Effector memory CD4-positive, alpha-beta T cell (primary cell): ENCODE measurements at places on chromosomes 11 and 22.
A peak's percentile ranks its signal among the peaks of the same experiment; 100 is the strongest.

DNA sequence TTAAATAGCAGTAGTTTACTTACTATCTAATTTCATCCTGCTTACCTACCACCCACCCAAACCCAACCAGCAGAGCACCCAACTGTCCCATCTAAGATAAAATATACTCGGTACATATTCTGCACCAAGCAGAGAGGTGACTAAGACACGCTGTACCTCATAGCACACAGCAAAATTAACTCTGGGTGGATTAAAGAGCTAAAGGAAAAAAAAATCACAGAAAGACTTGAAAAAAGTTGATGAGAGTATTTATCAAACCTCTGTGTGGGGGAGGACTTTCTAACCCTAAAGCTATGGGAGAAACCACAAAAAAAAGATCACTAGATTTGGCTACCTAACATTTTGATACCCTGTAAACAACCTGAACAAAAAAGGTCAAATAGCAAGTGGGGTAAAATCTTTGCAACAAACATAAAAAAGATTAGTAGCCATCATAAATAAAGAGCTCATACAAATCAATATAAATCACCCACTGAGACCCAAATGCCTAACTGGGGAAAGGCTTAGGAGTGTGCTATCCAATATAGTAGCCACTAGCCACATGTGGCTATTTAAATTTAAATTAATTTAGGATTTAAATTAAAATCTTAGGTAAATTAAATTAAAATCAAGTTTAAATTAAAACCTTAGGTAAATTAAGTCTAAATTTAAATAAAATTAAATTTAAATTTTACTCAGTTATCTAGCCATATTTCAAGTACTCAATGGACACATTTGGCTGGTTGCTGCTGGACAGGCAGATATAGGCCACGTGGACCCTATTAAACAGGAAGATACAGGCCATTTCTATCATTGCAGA lies 25.6 kb upstream of the CD5 start:
- H3K4me1 ChIP-seq = peaks cover 53% of the 10 kb centered on the region
- H3K27ac ChIP-seq = peak overlapping the region; percentile 52
- H3K36me3 ChIP-seq = no peaks in the 10 kb centered on the region
- DNase-seq = no peak

DNA sequence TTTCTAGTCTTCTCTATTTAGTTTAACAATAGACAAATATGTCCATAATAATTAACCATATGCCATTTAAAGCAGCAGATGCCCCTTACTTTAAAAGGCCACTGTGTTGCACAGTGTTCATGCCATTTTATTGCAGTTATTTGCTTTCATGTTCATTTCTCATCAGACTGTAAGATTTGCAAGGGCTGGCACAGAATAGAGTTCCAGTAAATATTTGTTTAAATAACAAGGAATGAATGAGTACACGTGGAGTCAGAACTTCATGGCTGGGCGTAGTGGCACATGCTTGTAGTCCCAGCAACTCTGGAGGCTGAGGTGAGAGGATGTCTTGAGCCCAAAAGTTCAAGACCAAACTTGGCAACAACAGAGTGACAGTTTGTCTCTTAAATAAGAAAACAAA lies 1228.6 kb downstream of the LRRC4C start:
- DNase-seq = no peak
- no peak overlapping the region for H3K4me3 ChIP-seq
- no peak overlapping the region for H3K27ac ChIP-seq
- no peaks in the 10 kb centered on the region for H3K27me3 ChIP-seq
- no peaks in the 10 kb centered on the region for H3K36me3 ChIP-seq
- no peaks in the 10 kb centered on the region for H3K4me1 ChIP-seq

DNA sequence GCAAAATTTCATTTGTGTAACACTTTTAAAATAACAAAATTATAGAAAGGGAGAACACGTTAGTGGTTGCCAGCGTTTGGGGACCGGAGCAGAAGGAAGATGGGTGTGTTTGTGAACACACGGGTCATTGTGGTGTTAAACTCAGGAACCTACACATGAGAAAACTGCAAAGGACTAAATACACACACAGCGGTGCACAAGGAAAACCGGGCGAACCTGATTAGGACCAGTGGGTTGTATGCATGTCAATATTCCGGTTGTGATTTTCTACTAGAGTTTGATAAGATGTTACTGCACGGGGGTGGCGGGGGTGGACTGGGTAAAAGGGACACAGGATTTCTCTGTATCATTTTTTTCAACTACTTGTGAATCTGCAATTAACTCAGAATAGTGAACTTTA lies 351.2 kb downstream of the OPCML start:
- H3K27me3 ChIP-seq = no peaks in the 10 kb centered on the region
- no peak overlapping the region for H3K27ac ChIP-seq
- H3K36me3 ChIP-seq = no peaks in the 10 kb centered on the region
- DNase-seq = no peak
- no peak overlapping the region for H3K4me3 ChIP-seq
- H3K4me1 ChIP-seq = no peaks in the 10 kb centered on the region

DNA sequence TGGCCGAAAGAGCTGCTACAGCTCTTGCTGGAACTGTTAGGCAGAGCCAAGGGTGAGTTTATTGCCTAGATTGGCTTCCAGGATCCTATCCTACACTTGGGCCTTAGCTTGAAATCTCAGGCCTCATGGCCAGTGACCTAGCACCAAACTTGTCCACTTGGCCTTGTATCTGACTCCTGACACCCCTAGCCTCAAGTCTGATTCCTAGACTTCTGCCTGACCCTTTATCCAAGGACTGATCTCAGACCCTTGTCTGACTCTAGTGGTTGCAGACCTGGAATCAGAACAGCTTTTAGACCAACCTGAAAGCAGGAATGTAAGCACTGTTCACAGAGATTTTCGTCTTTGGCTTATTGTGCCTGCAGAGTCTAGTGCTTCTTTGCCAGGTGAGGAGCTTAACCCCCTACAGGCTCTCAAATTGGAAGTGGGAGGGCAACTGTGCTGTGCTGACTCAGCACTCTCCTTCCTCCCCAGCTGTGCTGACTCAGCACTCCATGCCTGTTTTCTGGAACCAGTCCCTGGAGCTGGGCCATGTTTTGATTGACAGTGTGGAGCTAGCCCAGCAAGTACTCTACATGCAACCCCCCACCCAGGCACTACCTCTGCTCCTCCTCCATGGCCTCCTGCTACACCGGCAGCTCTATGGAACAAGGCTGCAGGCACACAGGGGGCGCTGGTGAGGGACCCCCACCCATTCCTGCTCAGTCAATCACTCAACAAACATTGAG lies 35.1 kb downstream of the RRP8 start:
- H3K4me3 ChIP-seq = no peak overlapping the region

- H3K36me3 ChIP-seq = no peaks in the 10 kb centered on the region
- H3K27ac ChIP-seq = no peak overlapping the region
- H3K27me3 ChIP-seq = no peaks in the 10 kb centered on the region
- H3K4me3 ChIP-seq = no peak overlapping the region
- H3K4me1 ChIP-seq = no peaks in the 10 kb centered on the region
Observed at GRCh38 chr11:71068963-71069362, 183.4 kb downstream of the SHANK2 start.

DNA sequence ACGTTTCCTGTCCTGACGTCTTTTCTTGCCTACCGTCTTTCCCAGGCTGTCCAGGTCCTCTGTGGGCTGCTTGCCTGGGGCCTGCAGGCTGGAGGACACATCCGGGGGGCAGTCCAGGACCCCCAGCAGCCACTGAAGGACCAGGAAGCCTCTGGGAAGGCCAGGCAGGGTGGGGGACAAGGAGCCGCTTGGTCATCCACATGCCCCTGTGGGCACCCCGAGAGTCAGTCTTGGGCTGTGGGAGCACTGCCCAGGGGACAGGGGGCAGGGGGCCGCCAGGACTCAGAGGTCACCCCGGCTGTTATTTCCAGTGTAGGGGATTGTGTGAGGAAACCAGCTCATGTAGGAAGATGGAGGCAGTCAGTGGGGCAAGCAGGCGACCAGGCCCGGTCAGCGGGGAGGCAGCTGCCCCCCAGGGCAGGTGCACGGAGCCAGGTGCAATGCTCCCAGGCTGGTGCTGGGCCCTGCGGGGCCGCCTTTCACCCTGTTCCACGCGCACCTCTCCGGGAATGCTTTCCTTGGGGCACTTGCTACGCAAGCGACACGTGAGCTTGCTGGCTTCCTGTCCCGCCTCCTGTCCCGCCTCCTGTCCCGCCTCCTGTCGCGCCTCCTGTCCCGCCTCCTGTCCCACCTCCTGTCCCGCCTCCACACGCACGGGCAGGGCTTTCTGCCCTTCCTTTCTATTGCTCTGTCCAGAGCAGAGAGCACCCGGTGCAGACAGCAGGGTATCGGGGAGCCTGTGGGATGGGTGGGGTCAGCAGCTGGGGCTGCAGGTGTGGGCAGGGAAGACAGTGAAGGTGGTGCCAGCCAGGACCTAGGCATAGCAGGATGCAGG lies 39.5 kb downstream of the MUC5B start:
- H3K4me1 ChIP-seq = peaks cover 14% of the 10 kb centered on the region
- peak; percentile 68 for DNase-seq
- peak overlapping the region; percentile 68 for H3K4me3 ChIP-seq
- H3K27ac ChIP-seq = peak overlapping the region; percentile 66

DNA sequence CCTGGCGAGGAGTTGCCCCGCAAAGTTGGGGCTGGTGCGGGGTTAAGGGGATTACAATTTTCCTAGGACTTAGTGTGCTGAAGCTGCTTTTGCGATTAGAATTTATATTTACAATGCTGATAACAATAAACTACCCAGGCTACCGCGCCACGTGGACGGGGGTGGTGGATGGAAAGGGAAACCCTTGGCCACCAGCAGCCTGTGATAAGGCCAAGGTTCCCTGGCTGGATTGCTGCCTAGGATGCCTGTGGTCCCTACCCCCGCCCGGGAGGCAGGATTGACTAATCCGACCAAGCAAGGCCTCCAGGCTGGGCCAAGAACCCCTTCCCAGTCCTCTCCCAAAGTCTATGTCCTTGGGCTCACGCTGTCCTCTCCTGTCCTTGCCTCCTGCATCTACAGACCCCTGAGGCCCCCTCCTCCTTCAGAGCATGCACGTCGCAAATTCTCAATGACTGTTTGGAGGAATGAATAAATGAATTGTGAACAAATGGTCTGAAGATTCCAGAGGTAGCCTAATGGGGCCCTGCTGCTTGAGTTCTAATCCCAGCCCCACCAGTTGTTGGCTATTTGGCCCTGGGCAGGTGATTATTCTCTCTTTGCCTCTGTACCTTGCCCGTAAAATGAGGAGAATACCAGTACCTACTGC lies 7.6 kb upstream of the CHKA start:
- no peak for DNase-seq
- no peaks in the 10 kb centered on the region for H3K36me3 ChIP-seq
- no peaks in the 10 kb centered on the region for H3K4me1 ChIP-seq
- H3K4me3 ChIP-seq = no peak overlapping the region
- H3K27me3 ChIP-seq = peaks cover 10% of the 10 kb centered on the region

DNA sequence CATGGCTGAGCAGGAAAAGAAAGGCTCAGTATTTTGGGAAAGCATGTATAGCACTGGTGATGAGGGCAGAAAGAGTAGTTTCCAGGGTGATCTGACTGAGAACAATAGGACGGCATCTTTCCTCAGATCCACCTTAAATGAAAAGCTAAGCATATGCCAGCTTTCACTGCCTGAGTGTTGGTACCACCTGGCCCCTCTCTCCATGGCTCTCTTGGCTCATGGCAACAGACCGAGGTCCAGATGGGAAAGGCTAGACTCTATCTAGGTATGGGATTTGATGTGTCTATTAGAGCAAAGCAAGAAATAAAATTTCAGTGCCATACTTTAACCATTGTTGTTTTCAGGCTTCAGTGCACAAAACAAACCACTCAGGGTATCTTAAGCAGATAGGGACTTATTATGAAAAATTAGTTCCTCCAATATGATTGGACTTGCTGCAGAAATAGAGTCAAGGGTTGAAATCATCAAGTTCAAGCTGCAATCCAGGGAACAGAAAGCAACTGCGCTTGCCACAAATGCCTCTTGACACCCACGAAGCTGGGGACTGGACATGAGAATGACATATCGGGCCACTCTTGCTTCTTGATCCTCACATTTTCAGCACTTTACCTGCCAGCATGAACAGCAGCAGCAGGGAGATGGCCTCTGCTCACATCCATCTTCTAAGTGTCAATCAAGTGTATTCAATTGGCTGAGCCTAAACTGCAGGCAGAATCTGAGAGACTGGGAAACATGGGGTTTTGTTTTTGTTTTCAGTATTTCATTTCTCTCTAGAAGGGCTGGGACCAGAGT lies 64.0 kb upstream of the SNX19 start:
- H3K4me1 ChIP-seq = no peaks in the 10 kb centered on the region
- no peak overlapping the region for H3K4me3 ChIP-seq
- no peaks in the 10 kb centered on the region for H3K27me3 ChIP-seq
- no peaks in the 10 kb centered on the region for H3K36me3 ChIP-seq

DNA sequence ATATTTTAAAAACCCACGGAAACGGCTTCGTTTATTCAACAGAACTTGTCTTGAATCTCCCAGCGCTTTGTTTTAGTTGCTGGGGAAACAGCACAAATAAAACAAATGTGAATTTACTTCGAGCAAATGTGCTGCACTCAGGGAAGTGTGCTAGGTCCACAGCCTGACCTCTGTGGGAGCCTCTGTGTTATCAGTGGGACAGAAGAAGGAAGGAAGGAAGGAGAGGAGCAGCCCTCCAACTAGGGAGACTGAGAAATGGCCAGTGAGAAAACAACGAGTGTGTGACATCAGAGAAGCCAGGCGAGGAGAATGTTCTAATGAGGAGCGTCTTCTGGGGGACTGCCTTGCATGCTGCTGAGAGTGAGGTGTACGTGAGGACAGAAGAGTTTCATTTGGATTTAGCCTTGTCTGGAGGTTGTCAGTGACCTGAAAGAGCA lies 42.7 kb downstream of the PPP6R3 start:
- no peaks in the 10 kb centered on the region for H3K27me3 ChIP-seq
- peaks cover 34% of the 10 kb centered on the region for H3K4me1 ChIP-seq
- H3K4me3 ChIP-seq = no peak overlapping the region
- no peaks in the 10 kb centered on the region for H3K36me3 ChIP-seq
- no peak for DNase-seq

- H3K4me1 ChIP-seq = no peaks in the 10 kb centered on the region
- no peaks in the 10 kb centered on the region for H3K27me3 ChIP-seq
- H3K27ac ChIP-seq = no peak overlapping the region
- no peak overlapping the region for H3K4me3 ChIP-seq
- DNase-seq = no peak
Observed at GRCh38 chr11:17684550-17684949, 34.8 kb upstream of the MYOD1 start.

DNA sequence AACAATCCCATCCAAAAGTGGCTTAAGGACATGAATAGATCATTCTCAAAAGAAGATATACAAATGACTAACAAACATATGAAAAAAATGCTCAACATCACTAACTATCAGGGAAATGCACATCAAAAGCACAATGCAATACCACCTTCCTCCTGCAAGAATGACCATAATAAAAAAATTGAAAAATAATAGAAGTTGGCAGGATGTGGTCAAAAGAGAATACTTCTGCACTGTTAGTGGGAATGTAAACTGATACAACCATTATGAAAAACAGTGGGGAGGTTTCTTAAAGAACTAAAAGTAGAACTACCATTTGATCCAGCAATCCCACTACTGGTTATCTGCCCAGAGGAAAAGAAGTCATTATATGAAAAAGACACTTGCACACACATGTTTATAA lies 77.7 kb upstream of the SC5D start:
- no peak overlapping the region for H3K4me3 ChIP-seq
- no peaks in the 10 kb centered on the region for H3K27me3 ChIP-seq
- H3K36me3 ChIP-seq = no peaks in the 10 kb centered on the region

GRCh38 chr11:125494561-125494960 lies 1.5 kb downstream of the FEZ1 start:
- no peak for DNase-seq
- H3K4me3 ChIP-seq = peak overlapping the region; percentile 55
- no peak overlapping the region for H3K27ac ChIP-seq

GRCh38 chr11:635945-636510 lies 1.0 kb upstream of the DRD4 start:
- no peak overlapping the region for H3K4me3 ChIP-seq
- H3K27me3 ChIP-seq = peaks cover 35% of the 10 kb centered on the region
- H3K36me3 ChIP-seq = no peaks in the 10 kb centered on the region
- H3K27ac ChIP-seq = no peak overlapping the region
- H3K4me1 ChIP-seq = peaks cover 19% of the 10 kb centered on the region
